Activated CD4-positive, alpha-beta T cell treated with anti-CD3 and anti-CD28 coated beads for 36 hours (primary cell): ENCODE measurements at places on chromosomes 7 and 10.

DNA sequence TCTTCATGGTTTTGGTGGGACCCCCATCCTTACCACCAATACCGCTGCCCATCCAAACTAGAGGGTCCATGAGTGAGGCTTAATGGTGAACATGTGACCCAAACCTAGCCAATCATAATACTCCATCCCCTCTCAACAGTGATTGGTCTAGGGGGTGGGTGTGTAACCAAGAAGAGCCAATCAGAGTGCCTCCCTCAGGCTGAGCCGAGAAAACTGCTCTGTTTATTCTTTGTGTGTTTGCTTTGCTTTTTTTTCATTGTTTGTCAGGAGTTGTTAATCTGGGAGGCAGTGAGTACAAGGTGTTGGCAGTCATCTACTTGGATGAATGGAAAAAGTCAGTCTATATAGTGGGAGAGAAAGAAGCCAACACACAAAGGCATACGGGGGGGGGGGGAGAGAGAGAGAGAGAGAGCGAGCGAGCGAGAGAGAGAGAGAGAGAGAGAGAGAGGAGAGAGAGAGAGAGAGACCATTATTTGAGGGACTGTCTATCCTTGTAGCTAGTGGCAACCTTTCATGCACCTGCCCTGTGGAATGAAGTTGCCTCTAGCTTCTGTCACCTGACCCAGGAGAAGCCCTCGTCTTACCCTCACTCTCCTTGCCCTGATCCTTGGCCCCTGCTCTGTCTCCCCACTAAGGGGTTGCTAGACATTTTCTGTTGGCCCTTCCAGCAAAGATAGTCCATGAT lies 441.7 kb downstream of the TYW1 start:
- no peak for DNase-seq

GRCh38 chr10:76905251-76905650 lies 732.4 kb downstream of the KCNMA1 start:
- DNase-seq, result no peak

DNA sequence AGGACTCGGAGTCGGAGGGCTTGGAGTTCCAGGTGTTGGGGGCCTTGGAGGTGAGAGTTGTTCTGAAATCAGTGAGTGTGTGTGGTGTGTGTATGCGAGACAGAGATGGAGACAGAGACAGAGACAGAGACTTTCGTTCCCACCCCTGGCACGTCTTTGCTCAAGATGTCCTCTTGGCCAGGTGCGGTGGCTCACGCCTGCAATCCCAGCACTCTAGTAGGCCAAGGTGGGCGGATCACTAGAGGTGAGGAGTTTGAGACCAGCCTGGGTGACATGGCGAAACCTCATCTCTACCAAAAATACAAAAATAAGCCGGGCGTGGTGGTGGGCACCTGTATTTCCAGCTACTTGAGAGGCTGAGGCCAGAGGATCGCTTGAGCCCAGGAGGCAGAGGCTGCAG lies 20.0 kb upstream of the LIMK1 start:
- no peak for DNase-seq

DNA sequence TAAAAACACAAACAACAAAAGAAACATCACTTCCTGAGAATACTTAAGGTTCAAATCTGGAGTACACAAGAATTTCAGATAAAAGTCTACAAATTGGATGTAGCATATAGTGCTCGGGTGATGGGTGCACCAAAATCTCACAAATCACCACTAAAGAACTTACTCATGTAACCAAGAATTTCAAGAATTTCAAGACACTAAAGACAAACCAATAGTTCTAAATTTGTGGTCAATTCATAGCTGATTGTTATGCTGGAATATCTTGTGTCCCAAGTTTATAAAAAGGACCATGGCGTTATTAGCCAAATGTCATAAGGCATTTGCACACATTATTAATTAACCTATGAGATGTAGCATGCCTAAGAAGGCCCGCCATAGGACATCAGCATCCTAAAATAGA lies 1204.1 kb upstream of the AUTS2 start:
- DNase-seq, result no peak

DNA sequence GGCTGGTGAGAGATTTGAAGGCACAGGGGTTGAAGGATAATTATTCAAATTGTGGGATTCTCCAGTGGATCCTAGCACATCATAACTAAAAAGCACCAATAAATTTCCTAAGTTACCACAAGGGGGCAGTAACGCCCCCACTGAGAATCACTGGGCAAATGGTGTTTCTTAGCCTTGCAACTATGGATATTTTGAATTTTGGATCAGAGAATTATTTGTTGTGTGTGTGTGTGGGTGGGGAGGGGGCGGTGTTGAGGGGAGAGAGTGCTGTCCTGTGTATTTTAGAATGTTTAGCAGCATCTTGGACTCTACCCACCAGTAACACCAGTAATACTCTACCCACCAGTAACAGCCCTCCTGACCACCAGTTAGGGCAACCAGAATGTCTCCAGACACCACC lies 63.3 kb upstream of the PRKG1 start:
- DNase-seq, result peak; percentile 21

DNA sequence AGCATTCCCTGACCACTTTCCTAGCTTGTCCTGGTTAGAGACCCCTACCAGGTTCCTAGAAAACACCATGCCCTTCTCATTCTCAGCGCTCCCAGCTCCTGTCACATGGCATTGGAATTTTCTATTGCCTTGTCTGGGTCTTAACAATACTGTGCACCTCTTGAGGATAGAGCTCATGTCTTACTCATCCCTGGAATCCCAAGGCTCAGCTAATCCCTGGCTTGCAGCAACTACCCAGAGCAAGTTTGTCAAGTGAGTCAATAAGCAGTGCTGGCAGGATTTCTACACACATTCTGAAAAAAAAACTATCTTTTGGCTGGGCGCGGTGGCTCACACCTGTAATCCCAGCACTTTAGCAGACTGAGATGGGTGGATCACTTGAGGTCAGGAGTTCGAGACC lies 11.7 kb upstream of the PRDX3 start:
- DNase-seq, result no peak

DNA sequence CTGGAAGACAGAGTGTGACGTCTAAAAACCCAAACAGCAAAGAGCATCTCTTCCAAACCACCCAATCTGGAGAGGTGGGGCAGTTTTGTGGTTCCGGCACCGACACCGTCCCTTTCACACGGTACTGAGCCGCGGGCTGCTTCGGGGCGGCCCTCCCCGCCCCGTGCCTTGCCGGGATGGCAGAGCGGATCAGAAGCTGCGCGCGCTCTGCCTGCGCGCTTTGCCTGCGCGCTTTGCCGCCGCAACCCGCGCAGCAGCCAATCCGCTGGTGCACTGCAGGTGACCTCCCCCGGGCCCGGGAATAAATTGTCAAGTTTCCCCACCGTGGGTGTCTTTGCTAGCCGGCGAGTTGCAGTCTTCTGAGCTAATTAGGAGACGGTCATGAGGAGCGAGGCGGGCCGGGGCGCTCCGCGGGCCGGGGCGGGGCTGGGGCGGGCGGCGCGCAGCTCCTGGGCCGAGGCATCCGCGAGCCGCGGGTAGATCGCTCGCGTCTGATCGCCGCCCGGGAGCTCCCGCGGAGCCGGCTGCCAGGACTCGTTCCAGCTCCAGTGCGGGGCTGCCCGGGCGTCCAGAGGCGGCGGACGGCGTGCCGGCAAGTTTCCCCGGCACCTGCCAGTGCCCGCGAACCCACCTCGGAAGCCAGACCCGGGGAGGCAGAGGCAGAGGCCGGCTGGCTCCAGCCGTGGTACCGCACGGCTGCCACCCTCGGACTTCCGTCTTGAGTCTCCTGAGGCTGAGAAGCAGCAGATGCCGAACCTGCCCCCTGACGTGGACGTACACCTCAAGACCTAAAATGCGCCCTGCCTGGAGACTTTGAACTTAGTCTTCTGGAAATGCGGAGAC lies 536.0 kb upstream of the GALNT17 start:
- peak; percentile 35 for DNase-seq

DNA sequence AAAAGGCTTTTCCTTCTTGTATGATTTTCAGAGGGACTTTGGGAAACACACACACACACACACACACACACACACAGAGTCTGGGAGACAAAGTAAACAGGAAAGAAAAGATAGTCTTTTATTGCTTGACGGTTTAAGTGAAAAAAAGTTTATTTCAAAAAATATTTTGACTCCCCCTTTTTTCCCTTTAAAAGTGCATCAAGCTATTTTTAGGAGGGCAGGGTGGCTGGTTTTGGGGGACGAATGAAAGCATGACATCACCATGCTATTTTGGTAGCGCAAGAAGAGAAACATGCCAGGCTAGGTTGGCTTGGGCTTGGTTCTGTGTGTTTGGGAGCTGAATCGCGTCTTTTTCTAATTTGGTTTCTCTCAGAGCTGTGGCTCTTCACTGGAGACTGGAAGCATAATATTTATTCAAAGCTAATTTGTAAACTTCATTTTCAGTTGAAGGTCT lies 129.2 kb downstream of the BAMBI start:
- DNase-seq, result no peak

DNA sequence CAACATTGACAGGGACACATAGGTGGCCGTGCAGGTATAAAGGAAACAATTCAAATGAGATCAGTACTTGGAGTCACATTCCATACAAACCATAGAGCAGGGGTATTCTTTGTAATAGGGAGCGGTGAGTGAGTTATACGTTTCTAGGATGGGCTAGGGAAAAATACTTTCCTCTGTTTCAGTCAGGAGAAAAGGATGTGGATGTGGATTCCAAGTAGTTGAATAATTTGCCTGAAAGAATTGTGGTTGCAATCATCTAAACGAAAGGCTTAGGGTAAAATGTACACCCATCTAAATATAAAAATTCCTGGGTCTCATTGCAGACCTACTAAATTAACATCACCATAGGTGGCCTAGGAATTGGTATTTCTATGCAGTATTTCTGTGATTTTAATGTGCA lies 270.7 kb upstream of the IGFBP3 start:
- DNase-seq, result no peak

DNA sequence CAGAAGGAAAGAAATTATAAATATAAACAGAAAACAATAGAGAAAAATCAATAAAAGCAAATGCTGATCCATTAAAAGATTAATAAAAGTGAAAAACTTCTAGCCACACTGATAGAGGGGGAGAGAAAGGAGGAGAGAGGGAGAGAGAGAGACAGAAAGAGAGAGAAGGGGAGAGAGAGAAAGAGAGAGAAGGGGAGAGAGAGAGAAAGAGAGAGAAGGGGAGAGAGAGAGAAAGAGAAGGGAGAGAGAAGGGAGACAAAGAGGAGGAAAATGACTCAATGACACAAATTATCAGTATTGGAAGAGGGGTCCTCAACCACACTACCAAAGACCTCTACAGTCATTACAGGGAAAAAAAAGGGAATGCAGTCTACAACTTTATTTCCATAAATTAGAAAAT lies 94.4 kb upstream of the VIPR2 start:
- DNase-seq, result no peak

- DNase-seq, result no peak
Observed at GRCh38 chr7:48274662-48275061, 103.4 kb downstream of the ABCA13 start.

DNA sequence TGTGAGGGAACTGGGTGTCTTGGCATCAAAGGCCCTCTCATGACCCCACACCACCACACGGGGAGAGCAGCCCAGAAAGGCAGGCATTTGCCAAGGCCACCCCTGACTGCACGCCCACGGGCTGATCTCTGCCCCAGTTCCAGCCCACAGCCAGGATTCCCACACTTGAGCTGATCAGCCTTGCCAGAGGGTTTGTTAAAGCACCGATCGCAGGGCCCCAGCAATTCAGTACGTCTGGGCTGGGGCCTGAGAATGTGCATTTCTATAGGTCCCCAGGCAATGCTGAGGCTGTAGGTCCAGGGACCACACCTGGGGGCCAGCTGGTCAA lies 103.9 kb downstream of the TNS3 start:
- no peak for DNase-seq

GRCh38 chr10:132447446-132448247 lies 50.6 kb downstream of the PWWP2B start:
- DNase-seq, result peak; percentile 91

DNA sequence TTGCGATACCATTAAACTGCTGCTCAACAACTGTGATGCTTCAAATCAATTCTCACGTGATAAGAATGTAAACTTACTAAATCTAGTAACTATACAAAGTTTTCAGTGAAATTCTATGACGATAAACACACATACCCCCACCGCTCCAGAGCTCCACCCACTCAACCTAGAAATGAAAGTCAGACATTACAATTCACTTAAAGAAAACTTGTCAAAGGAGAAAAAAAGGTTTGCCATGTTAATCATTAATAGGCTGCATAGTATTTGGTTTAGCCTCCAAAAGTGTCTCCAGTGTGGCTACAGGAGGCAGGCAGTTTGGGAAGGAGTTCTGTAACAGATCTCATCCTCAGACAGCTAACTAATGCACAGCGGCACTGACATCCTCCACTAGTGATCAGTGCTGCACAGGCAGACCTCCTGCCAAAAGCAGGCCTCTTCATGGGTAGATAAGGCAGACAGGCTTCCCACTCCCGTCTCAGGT lies 3.1 kb downstream of the HERPUD2 start:
- peak; percentile 61 for DNase-seq

DNA sequence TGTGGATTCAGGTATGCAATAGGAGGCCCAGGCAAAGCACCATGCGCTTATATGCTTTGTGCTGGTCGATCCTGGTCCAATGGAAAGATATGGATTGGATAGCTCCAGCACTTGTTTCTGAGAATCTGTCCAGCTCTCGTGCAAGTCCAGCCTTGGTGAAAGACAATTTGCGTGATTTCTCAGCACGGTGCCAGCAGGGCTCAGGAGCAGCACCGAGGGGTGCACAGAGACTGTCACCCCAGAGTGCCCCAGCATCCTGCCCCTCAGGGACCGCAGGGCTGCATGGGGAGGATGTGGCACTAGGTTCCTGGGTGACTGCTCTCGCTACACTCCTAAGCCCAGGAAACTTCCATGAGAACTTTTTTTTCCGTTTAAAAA lies 225.2 kb downstream of the WDR37 start:
- no peak for DNase-seq

- no peak for DNase-seq
Observed at GRCh38 chr7:77479536-77480088, 57.5 kb upstream of the PTPN12 start.

GRCh38 chr7:47304727-47305719 lies 276.9 kb downstream of the TNS3 start:
- no peak for DNase-seq

DNA sequence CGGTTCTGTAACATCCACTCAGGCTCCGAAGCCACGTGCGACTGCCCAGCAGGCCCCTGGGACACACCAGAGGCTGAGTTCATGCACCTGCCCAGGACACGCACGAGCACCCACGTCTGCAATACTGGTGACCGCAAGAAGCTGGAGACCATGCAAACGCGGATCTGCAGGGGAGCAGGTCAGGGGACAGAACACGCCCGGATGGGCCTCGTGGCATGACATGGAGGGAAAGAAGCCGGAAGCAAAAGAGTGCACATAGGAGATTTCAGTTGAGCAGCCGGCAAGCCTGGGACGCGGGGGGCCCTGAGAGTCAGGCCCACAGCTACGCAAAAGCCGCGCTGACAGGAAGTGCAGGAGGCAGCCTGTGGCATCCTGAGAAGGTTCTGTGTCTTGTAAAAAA lies 73.7 kb downstream of the FOXL3 start:
- DNase-seq, result peak; percentile 50

DNA sequence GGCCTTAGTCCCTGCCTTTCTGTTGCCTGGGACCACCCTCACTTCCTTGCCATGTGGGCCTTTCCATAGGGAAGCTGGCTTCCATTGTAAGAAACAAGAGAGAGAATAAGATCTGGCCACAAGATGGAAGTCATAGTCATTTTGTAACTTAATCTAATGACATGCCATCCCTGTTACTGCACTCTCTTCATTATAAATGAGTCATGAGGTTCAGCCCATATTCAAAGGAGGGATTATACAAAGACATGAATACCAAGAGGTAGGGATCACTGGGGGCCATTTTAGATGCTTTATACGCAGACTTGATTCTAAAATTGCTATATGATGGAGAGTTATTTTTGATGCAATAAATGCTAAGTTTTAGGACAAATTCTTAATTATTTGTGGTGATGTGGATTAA lies 75.2 kb upstream of the CELF2 start:
- no peak for DNase-seq

- no peak for DNase-seq
Observed at GRCh38 chr7:155643804-155644177, 670 bp upstream of the RBM33 start.
